Psoas muscle (tissue), 8 donors: ENCODE measurements at places on chromosomes 5 and 9. TPM values are rescaled to one million over a fixed set of nuclear protein-coding genes. Genes with fewer than 3 reads are reported as not detected.

Gene SAPCD2
- total RNA-seq = 0.10 TPM

Gene AGXT2
- total RNA-seq = not detected

Gene PCDHB13
- total RNA-seq = 0.58 TPM

Gene ZNF366
- 3.4 TPM for total RNA-seq

Gene RANBP17
- 3.2 TPM for total RNA-seq

Gene PCDHGB4
- 2.5 TPM for total RNA-seq

Gene HSPB3
- total RNA-seq = 145 TPM

Gene FOXI1
- total RNA-seq = not detected

Gene CA9
- not detected for total RNA-seq

Gene KYAT1
- total RNA-seq = 6.8 TPM

Gene OR1Q1
- not detected for total RNA-seq

Gene FAM169A
- 0.62 TPM for total RNA-seq

DNA sequence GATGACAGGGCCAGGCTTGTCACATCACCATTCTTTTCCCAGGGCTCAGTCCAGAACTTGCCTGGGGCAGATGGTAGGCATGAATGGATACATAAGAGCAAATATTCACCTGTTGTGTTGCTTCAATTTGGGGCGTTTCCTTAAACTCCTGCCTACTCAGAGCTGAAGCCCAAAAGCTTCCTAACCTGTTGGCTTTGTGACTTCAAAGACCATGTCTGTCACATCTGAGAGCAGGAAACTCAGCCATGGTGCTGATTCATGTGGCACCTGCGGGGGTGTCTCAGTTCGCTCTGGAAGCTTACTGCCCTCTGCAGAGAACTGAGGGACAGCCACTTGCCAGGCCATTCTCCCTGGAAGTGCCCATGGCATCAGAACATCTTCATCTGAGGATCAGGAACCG, 246.6 kb downstream of the HSPA4 start:
- H3K27ac ChIP-seq = no peak overlapping the region
- H3K27me3 ChIP-seq = no peaks in the 10 kb centered on the region
- DNase-seq = no peak
- no peaks in the 10 kb centered on the region for H3K36me3 ChIP-seq
- no peak overlapping the region for H3K4me3 ChIP-seq

GRCh38 chr9:98121058-98121457, 2.0 kb upstream of the TRIM14 start:
- no peak for DNase-seq
- no peaks in the 10 kb centered on the region for H3K4me1 ChIP-seq
- peaks cover 6% of the 10 kb centered on the region for H3K27me3 ChIP-seq
- H3K4me3 ChIP-seq = no peak overlapping the region

GRCh38 chr9:104988539-104988938, 60.6 kb upstream of the ABCA1 start:
- H3K4me3 ChIP-seq = no peak overlapping the region
- DNase-seq = no peak
- no peaks in the 10 kb centered on the region for H3K36me3 ChIP-seq
- no peaks in the 10 kb centered on the region for H3K27me3 ChIP-seq
- H3K27ac ChIP-seq = no peak overlapping the region
- peaks cover 37% of the 10 kb centered on the region for H3K4me1 ChIP-seq

DNA sequence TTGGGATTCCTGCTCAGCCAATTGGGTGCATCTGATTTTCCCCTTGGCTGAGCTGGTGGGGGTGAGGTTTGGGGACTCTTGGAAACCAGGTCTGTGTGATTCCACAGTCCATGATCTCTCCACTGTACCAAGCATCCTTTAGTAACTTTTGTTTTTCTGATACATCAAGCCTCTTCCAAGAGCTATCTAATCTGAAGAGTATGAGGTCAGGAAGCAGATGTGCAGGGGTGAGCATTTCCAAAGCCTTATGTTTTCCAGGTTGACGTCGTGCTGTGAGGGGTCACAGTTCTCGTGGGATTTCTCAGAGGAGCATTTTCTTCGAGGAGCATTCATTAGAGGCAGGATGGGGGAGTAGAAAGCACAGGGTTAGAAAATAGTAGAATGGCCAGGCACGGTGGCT, 95.3 kb downstream of the KLF4 start:
- H3K27me3 ChIP-seq = no peaks in the 10 kb centered on the region
- no peak overlapping the region for H3K27ac ChIP-seq
- DNase-seq = peak; percentile 54
- H3K4me1 ChIP-seq = peaks cover 6% of the 10 kb centered on the region
- H3K36me3 ChIP-seq = no peaks in the 10 kb centered on the region
- H3K4me3 ChIP-seq = no peak overlapping the region

- H3K36me3 ChIP-seq = no peaks in the 10 kb centered on the region
- no peak overlapping the region for H3K27ac ChIP-seq
- no peaks in the 10 kb centered on the region for H3K27me3 ChIP-seq
- no peaks in the 10 kb centered on the region for H3K4me1 ChIP-seq
- H3K4me3 ChIP-seq = no peak overlapping the region
- no peak for DNase-seq
These were observed 451.4 kb downstream of the KDM4C start for GRCh38 chr9:7209016-7209715.

- no peak overlapping the region for H3K27ac ChIP-seq
- no peaks in the 10 kb centered on the region for H3K4me1 ChIP-seq
- H3K27me3 ChIP-seq = no peaks in the 10 kb centered on the region
- peak overlapping the region; percentile 31 for H3K4me3 ChIP-seq
- H3K36me3 ChIP-seq = no peaks in the 10 kb centered on the region
- DNase-seq = no peak
These were observed 96.9 kb downstream of the ATG10 start for GRCh38 chr5:82068723-82069122.

GRCh38 chr9:70049236-70049635, 5.6 kb downstream of the MAMDC2 start:
- H3K27me3 ChIP-seq = peaks cover 1% of the 10 kb centered on the region
- H3K4me1 ChIP-seq = peaks cover 19% of the 10 kb centered on the region
- peak; percentile 67 for DNase-seq
- H3K27ac ChIP-seq = peak overlapping the region; percentile 53
- H3K36me3 ChIP-seq = no peaks in the 10 kb centered on the region

- H3K27ac ChIP-seq = no peak overlapping the region
- H3K4me1 ChIP-seq = no peaks in the 10 kb centered on the region
- no peaks in the 10 kb centered on the region for H3K36me3 ChIP-seq
- H3K27me3 ChIP-seq = no peaks in the 10 kb centered on the region
- H3K4me3 ChIP-seq = no peak overlapping the region
- DNase-seq = no peak
These were observed 53.5 kb upstream of the GRIN3A start for GRCh38 chr9:101791938-101792337.

DNA sequence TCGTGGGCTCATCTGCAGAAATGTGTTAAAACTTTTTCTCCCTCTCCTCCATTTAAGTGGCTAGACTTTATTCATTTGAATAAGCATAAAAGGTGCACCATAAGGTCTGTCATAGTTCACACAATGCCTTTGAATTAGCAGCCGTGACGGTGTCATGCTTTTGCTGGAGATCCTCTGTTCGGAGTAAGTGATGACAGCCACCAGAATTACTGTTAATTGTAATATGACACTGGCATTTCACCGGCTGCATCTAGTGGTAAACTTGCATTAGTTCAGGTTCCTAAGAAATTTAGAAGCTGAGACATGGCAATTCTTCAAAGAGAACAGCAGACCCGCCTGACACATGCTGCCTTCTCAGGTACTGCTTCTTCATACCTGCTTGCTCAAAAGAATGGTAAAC, 241.7 kb downstream of the EBF1 start:
- H3K27me3 ChIP-seq = no peaks in the 10 kb centered on the region
- H3K4me3 ChIP-seq = no peak overlapping the region
- H3K4me1 ChIP-seq = no peaks in the 10 kb centered on the region

GRCh38 chr5:25579111-25579510, 934.3 kb upstream of the CDH10 start:
- no peaks in the 10 kb centered on the region for H3K4me1 ChIP-seq
- H3K4me3 ChIP-seq = no peak overlapping the region
- DNase-seq = no peak
- H3K27ac ChIP-seq = no peak overlapping the region
- no peaks in the 10 kb centered on the region for H3K36me3 ChIP-seq

DNA sequence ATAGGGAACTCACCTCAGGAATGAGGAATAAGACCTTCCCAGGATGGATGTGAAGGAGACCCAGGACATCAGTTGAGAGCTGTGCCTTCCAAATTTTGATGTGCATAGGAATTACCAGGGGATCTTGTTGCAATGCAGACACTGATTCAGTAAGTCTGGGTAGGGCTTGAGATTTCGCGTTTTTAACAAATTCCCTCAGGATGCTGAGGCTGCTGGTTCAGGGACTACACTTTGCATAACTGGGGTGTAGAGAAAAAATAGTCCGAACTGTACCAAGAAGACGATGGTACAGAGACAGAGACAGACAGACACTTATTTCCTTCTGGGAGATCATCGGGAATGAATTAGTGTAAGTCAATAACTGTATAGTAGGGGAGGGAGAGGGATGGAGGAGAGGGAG, 82.3 kb upstream of the FREM1 start:
- peaks cover 6% of the 10 kb centered on the region for H3K4me1 ChIP-seq
- peak overlapping the region; percentile 83 for H3K4me3 ChIP-seq
- DNase-seq = no peak
- no peaks in the 10 kb centered on the region for H3K27me3 ChIP-seq
- peak overlapping the region; percentile 55 for H3K27ac ChIP-seq
- no peaks in the 10 kb centered on the region for H3K36me3 ChIP-seq

DNA sequence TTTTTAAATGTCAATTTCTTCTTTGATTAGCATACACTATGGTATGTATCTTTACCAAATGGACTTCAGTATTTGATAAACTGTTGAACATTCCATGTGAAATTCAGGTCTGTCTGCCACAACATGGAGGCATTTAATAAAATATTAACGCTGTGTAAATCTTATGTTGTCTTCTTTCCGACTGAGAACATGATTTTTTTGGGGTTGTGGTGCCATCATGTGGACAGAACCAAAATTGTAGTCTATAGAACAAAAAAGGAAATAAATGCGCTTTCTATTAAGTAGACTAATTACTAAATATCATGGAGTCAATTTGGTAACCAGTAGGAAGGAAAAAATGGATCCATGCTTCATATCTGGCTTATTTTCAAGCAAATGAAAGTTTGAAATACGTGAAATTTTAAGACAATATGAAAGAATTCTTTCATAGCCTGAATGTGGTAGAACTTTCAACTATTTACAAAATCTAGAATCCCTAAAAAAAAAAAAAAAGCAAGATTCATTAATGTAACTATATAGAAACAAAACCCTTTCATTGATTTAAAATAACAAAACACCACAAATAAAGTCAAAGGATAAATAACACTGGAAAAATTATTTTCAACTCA, 2.8 kb upstream of the PLK2 start:
- no peak overlapping the region for H3K27ac ChIP-seq
- H3K4me1 ChIP-seq = peaks cover 3% of the 10 kb centered on the region
- H3K27me3 ChIP-seq = no peaks in the 10 kb centered on the region

DNA sequence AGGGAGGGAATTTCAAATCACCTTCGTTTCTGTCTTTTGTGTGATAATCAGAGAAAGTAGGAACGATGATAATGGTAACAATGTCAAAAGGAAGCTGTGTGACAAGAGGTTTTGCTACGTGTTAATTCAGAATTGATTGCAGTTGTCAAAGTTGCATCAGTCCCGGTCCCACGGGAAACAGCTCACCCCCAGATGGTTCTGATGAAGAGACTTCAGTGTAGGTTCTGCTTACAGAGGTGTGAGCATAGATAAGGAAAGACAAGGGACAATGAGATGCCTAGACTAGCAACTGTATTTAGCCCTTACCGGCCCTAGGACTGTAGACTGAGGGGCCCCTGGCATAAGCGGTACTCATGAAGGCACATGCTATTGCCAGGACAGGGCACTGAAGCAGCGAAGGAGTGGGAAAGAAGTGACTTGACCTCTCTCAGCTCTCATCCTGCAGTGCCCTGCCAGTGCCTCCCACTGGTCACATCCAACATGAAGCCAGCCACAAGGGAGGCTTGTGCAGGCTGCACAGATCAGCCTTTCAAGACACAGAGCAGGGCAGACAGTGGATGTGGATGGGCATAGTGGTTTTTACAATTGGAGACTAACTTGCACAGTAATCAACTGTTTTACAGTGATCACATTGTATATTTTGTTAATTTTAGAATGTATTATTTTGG, 21.1 kb downstream of the PDE8B start:
- H3K4me1 ChIP-seq = no peaks in the 10 kb centered on the region
- H3K4me3 ChIP-seq = no peak overlapping the region
- peaks cover 9% of the 10 kb centered on the region for H3K27me3 ChIP-seq
- no peak for DNase-seq

GRCh38 chr5:33968211-33969005, 16.1 kb downstream of the SLC45A2 start:
- H3K27me3 ChIP-seq = no peaks in the 10 kb centered on the region
- no peaks in the 10 kb centered on the region for H3K36me3 ChIP-seq
- no peak overlapping the region for H3K4me3 ChIP-seq
- no peak for DNase-seq
- no peak overlapping the region for H3K27ac ChIP-seq

- no peak overlapping the region for H3K27ac ChIP-seq
- H3K4me3 ChIP-seq = no peak overlapping the region
- no peaks in the 10 kb centered on the region for H3K36me3 ChIP-seq
- no peaks in the 10 kb centered on the region for H3K27me3 ChIP-seq
These were observed 920.9 kb upstream of the CTNND2 start for GRCh38 chr5:12825163-12825562.

- H3K27me3 ChIP-seq = no peaks in the 10 kb centered on the region
- DNase-seq = no peak
- no peaks in the 10 kb centered on the region for H3K36me3 ChIP-seq
- no peak overlapping the region for H3K4me3 ChIP-seq
These were observed 188.0 kb upstream of the PIK3R1 start for GRCh38 chr5:68027519-68027918.

DNA sequence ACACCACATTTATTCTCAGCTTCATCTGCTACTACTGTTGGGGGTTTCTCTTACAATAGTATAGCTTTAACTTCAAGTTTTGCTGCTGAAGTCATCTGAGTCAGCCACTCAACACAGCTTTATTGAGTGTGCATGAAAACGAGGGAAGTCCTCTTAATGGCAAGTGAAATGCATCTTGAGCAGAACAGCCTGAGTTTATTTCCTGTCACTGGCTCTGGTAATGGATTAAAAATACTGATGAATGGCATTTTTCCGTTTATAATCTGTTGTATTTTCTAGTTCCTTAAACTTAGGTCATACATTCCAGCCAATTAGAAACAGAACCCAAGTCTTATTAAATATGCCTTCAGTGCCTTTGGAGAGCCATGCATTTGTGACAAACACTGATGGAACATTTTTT, 238.6 kb downstream of the SLF1 start:
- H3K4me1 ChIP-seq = no peaks in the 10 kb centered on the region
- H3K4me3 ChIP-seq = no peak overlapping the region
- no peak for DNase-seq
- no peak overlapping the region for H3K27ac ChIP-seq

DNA sequence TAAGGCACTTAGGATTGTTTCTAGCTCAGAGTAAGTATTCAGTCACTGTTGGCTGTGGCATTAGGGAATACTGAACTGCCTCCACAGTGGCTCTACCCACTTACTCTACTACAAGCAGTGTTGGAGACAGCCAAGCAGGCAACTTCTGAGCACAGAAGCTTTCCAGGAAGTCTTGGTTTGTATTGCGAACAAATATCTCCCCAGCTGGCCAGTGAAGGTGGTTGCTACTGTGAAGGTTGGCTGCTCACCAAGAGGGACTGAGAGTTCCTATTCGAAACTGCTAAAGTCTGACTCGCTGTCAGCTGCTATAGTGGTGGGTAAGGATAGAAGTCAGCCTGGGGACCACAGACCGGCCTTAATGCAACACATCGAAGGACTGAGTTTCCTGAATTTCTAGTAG, 319.1 kb downstream of the KIF4B start:
- no peaks in the 10 kb centered on the region for H3K4me1 ChIP-seq
- H3K27me3 ChIP-seq = no peaks in the 10 kb centered on the region
- no peak overlapping the region for H3K4me3 ChIP-seq
- no peaks in the 10 kb centered on the region for H3K36me3 ChIP-seq
- H3K27ac ChIP-seq = no peak overlapping the region

GRCh38 chr9:21576331-21577189, 94.4 kb upstream of the IFNE start:
- no peak overlapping the region for H3K27ac ChIP-seq
- H3K27me3 ChIP-seq = peaks cover 4% of the 10 kb centered on the region
- no peaks in the 10 kb centered on the region for H3K36me3 ChIP-seq
- no peaks in the 10 kb centered on the region for H3K4me1 ChIP-seq
